ENCODE measurements at places on chromosomes 16 and 17. TPM values are rescaled to one million over a fixed set of nuclear protein-coding genes. Genes with fewer than 3 reads are reported as not detected.
A peak's percentile ranks its signal among the peaks of the same experiment; 100 is the strongest.

The CLEC18A gene
- total RNA-seq, result 0.83 TPM

GRCh38 chr17:10605221-10605783 is 51.8 kb downstream of the MYH3 start:
- no peak overlapping the region for H3K4me3 ChIP-seq
- H3K27ac ChIP-seq, result no peak overlapping the region
- no peaks in the 10 kb centered on the region for H3K36me3 ChIP-seq
- peaks cover 6% of the 10 kb centered on the region for H3K4me1 ChIP-seq

DNA sequence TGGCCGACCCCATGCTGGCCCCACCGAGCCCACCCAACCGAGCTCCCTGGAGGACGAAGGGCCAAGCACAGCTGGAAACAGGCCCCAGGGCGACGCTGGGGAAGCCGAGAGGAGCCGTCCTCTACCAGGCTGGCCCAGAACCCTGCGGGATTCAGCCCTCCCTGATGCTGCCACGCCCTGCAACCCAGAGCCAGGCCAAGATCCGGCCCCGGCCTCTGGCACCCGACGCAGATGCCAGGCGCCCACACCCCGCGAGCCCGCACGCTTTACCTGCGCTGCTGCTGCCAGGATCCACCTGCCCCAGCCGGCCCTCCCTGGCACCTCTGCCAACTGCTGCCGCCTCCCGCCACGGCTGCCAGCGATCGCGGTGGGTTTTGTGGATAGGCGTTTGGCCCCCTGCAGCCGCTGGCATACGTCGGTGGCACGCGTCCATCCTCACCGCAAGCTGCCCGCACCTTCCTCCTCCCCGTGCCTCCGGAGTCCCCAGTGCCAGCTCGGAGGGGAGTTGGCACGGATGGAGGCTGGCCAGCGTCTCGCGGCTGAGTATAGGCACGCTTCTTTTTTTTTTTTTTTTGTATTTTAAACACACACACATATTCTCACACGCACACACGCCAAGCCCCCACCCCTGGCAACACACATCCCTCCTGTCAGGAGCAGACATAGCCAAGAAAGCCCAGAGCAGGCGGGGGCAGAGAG is 41.3 kb upstream of the ACSF3 start:
- no peaks in the 10 kb centered on the region for H3K4me1 ChIP-seq
- no peak overlapping the region for H3K27ac ChIP-seq
- no peaks in the 10 kb centered on the region for H3K36me3 ChIP-seq
- peak overlapping the region; percentile 18 for H3K4me3 ChIP-seq
- no peak for DNase-seq
- peaks cover 61% of the 10 kb centered on the region for H3K27me3 ChIP-seq

The SNX20 gene
- total RNA-seq, result 1.5 TPM

The KRTAP4-6 gene
- not detected for total RNA-seq

The RHBDF1 gene
- total RNA-seq, result 18.2 TPM

The CDRT15L2 gene
- not detected for total RNA-seq

- H3K36me3 ChIP-seq, result peaks cover 83% of the 10 kb centered on the region
- no peak for DNase-seq
- no peak overlapping the region for H3K4me3 ChIP-seq
- H3K27me3 ChIP-seq, result no peaks in the 10 kb centered on the region
These were observed 80.6 kb downstream of the AMFR start for GRCh38 chr16:56344518-56345405.

- no peak overlapping the region for H3K27ac ChIP-seq
- H3K36me3 ChIP-seq, result no peaks in the 10 kb centered on the region
- no peak overlapping the region for H3K4me3 ChIP-seq
- no peak for DNase-seq
- no peaks in the 10 kb centered on the region for H3K27me3 ChIP-seq
These were observed 90.6 kb upstream of the HAS3 start for GRCh38 chr16:69014811-69015210.

DNA sequence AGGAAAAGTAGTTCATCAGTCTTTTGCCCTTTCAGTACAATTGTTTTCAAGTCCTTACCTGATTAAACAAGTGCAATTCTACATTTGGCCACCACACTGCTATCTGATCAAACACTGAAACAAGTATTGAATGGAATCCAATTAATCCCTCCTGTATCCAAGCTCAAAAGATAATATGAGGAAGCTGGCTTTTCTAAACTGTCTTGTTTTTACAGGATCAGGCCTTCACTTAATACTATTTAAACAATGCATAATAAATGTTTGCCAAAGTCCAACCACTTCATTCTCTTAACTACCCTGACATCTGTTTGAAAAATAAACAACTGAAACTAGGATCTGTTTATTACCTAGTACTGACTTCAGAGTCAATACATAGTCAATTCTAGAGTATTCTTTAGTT is 131.6 kb downstream of the MRTFB start:
- H3K4me3 ChIP-seq, result no peak overlapping the region
- H3K27ac ChIP-seq, result peak overlapping the region; percentile 43
- H3K36me3 ChIP-seq, result no peaks in the 10 kb centered on the region
- H3K4me1 ChIP-seq, result peaks cover 8% of the 10 kb centered on the region

DNA sequence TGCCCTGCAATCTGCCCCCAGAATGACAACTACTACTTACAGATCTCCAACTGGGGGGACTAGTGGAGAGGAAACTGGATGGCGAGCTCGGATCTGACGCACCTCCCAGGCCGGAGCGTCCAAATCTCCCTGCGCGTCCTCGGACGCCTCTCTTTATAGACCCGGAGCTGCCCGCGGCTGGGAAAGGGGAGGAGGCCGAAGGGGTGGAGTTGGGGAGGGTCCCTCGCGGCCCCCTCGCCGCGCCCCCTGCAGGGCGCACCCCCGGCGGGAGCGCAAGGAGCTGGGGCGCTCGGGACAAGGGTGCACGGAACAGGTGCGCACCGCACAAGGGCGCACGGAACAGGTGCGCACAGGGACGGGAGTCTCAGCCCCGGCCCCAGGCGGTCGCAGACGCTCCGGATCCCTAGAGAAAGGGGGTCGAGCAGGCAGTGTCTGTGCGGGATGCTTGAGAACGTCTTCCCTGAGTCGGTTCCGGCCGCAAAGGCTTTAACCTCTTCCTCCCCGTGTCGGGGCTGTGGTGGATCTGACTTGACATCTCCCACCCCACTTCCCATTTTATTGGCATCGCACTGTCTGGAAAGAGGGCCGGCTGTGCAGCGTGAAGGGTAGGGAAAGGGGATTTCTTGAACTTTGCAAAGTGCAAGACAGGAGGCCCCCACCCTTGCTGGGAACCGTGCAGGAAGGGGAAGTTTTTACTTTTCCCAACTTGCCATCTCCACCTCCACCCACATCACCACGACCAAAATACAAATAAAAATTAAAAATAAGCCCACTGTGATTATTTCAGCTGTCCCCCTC is at the start of gene MYH11:
Gene MYH11 (minus strand): TSS at position 128 of the 798 bp plus-strand sequence. CDS start 18,776 bp downstream, outside the sequence.
- peak within 1 kb of the TSS; percentile 96 for H3K27ac ChIP-seq
- peak; percentile 91 for DNase-seq
- H3K4me1 ChIP-seq, result peaks cover 35% of the 10 kb centered on the region

The RSPRY1 gene
- 42.7 TPM for total RNA-seq

The CD300LG gene
- total RNA-seq, result 3.3 TPM

The WNT9B gene
- total RNA-seq, result not detected

DNA sequence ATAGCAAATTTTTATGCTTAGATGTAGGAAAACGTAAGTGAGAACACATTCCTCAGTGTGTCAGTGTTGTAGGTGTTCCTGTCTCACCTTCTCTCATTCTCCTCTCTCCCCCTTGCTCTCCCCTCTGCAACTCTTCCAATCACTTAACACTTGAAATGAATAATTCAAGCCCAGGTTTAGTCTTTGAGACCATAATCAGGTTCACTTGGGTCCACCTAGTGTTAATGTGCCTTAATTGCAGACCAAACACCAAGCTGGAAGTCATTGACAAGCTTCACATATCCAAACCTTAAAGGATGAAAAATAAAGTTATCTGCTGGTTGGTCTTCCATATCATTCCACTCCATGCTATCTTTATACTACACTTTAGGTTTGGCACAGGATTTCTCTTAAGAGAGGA is 37.0 kb downstream of the STXBP4 start:
- no peaks in the 10 kb centered on the region for H3K4me1 ChIP-seq
- DNase-seq, result no peak
- no peak overlapping the region for H3K27ac ChIP-seq
- H3K27me3 ChIP-seq, result no peaks in the 10 kb centered on the region

The CDIP1 gene
- 21.9 TPM for total RNA-seq

The C17orf50 gene
- total RNA-seq, result not detected

The NPIPA7 gene
- 1.4 TPM for total RNA-seq

DNA sequence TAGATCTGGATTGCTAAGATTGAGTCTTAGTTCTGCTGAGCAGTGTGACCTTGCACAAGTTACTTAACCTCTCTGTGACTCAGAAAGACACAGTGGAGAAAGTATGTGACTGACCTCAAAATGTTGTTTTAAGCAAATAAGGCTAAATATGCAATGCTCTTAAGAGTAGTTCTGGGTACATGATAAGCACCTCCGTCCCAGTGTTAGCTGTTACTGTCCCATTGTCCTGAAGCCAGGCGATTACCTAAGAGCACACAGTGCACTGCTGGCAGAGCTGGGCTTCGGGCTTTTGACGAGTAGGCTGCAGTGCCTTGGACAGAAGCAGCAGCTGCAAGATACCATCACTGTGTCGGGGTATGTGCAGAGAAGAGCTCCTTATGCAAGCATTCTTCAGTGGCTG is 32.7 kb upstream of the FOXF1 start:
- H3K4me3 ChIP-seq, result no peak overlapping the region
- peak overlapping the region; percentile 55 for H3K27ac ChIP-seq
- peaks cover 16% of the 10 kb centered on the region for H3K36me3 ChIP-seq
- peak; percentile 78 for DNase-seq
- peaks cover 32% of the 10 kb centered on the region for H3K4me1 ChIP-seq
- H3K27me3 ChIP-seq, result no peaks in the 10 kb centered on the region

DNA sequence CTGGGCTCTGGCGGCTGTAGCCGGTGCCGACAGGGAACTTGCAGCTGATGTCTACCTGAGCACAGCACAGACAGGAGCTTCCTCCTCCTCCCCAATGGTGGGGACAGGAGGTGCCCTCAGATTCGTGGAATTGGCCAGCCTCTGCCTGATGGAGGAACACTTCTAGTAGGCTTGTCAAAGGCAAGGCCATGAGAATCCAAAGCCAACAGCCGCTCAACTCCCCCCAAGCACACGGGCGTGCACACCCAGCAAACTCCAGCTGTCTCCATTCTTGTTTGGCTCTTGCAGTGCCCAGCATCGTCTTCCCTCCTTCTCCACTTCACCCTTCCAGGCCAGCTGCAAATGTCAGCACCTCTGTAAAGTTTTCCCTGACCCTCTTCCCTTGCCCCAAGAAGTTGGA is 35.1 kb downstream of the SCNN1G start:
- no peaks in the 10 kb centered on the region for H3K27me3 ChIP-seq
- DNase-seq, result no peak
- no peaks in the 10 kb centered on the region for H3K4me1 ChIP-seq
- H3K36me3 ChIP-seq, result no peaks in the 10 kb centered on the region
- no peak overlapping the region for H3K27ac ChIP-seq

The SPATA32 gene
- not detected for total RNA-seq

GRCh38 chr16:54405478-54405877 is 118.9 kb upstream of the IRX3 start:
- no peaks in the 10 kb centered on the region for H3K4me1 ChIP-seq
- no peaks in the 10 kb centered on the region for H3K36me3 ChIP-seq
- no peak for DNase-seq
- H3K4me3 ChIP-seq, result no peak overlapping the region
- no peaks in the 10 kb centered on the region for H3K27me3 ChIP-seq

The C17orf67 gene
- total RNA-seq, result 2.8 TPM

- peaks cover 20% of the 10 kb centered on the region for H3K4me1 ChIP-seq
- peak; percentile 98 for DNase-seq
These were observed 415 bp upstream of the FOXF1 start for GRCh38 chr16:86509759-86510464.

- no peaks in the 10 kb centered on the region for H3K27me3 ChIP-seq
- peak within 1 kb of the TSS; percentile 61 for H3K4me3 ChIP-seq
- H3K4me1 ChIP-seq, result peaks cover 13% of the 10 kb centered on the region
- peak within 1 kb of the TSS; percentile 81 for H3K27ac ChIP-seq
These were observed at the start of gene KCNJ2 for GRCh38 chr17:70168977-70169708. TSS of gene KCNJ2 (plus strand) at chr17:70169532. CDS start at chr17:70175040, 5,508 bp downstream.

DNA sequence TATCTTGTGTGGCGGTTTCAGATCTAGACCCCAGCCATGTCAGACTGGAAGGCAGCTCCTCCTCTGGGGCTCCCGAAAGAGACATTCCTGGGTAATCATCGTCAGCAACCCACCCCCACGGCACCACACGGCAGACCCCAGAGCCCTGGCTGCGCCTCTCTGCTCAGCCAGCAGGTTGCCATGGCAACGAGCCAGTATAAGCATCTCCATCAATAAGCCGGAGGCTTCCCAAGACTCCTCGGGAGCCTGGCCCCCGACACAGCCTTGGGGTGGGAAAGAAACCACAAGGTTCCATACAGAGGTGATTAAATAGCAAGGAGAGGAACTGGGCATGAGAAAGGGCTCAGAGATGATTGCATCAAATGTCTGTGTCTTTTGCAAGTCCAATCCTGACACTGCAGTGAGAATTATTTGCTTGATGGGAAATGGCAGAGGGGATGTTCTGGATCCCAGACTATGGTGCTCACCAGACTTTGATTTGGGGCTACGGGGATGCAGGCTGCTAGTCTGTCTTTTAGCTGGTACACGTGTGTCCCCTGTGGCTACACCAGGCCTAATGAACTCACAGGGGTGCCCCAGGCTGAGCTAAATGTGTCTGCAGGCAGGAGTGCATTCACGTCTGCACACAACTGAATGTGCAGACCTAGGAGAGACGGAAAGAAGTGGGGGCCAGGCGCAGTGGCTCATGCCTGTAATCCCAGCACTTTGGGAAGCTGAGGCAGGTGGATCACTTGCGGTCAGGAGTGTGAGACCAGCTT is 320.5 kb upstream of the TNRC6C start:
- H3K27me3 ChIP-seq, result no peaks in the 10 kb centered on the region
- H3K4me1 ChIP-seq, result no peaks in the 10 kb centered on the region
- no peak overlapping the region for H3K4me3 ChIP-seq
- no peak overlapping the region for H3K27ac ChIP-seq

The TRIM72 gene
- under 0.01 TPM for total RNA-seq

The NPIPB5 gene
- 122 TPM for total RNA-seq

The MYOCD gene
- 122 TPM for total RNA-seq

DNA sequence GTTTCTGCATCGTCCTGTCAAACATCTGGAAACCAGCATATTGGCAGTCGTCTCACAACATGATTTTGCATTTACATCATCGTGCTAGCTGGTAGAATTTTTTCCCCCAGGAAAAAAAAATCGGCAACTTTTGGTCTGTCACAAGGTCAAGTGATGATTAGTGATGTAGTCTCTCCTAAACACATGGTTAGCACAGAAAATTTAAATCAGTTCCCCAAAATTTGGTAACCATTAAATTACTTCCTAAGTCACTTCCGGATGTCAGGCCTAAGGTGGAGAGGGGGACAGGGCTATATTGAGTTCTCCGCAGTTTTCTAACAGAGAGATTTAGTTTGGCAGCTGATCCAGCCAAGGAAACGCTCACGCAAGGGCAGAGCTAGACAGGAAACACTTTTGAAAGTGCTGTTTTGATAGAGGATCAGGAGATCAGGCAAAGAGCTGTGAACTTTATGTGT is 271.0 kb upstream of the TBX2 start:
- no peak overlapping the region for H3K4me3 ChIP-seq
- H3K27ac ChIP-seq, result no peak overlapping the region
- no peaks in the 10 kb centered on the region for H3K36me3 ChIP-seq
- H3K4me1 ChIP-seq, result no peaks in the 10 kb centered on the region
- no peaks in the 10 kb centered on the region for H3K27me3 ChIP-seq
- DNase-seq, result no peak

Measured in sigmoid colon (tissue), 7 donors.